ENCODE measurements at places on chromosomes 4 and X.

DNA sequence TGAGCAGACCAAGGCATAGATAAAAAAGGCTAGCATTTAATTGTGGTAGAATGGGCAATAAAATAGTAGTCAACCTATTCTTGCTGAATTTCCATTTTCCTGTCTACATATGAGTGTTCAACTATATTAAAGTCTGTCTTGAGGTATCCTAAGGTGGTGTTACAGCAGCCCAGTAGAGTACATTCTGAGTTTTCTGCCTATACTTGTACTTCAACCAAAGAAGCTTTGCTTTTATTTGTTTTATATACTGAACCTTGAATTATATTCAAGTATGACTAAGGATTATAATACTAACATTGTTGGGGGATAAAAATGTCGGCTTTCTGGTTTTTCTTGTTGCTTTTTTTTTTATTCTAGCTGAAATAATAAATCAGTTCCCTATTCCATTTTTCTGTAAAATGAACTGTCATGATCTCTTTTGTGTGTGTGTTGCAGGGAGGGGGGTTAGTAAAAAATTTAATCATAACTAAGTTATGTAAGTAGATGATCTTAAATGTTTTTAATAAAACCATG, 106.7 kb downstream of the PDLIM5 start:
- DNase-seq, result no peak

DNA sequence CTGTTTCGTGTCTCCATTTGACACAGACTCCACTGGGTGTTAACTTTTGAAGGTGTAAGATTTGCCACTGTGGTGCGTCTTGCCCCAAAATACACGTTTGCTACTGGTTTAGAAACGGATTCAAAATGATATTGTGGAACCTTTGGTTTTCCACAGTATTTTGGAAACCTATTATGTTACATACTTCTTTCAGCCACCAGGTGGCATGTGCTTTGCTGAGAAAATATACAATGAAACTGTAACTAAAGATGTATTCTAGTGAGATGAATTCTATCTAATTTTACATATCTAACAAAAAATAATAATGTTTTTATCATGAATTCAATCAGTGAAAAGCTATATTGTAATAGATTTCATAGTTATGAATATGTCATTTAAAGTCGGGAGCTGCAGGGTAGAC, 28.4 kb upstream of the SLITRK4 start:
- no peak for DNase-seq

- DNase-seq, result no peak
These were observed 283.9 kb downstream of the SMARCA1 start for GRCh38 chrX:129239371-129239770.

DNA sequence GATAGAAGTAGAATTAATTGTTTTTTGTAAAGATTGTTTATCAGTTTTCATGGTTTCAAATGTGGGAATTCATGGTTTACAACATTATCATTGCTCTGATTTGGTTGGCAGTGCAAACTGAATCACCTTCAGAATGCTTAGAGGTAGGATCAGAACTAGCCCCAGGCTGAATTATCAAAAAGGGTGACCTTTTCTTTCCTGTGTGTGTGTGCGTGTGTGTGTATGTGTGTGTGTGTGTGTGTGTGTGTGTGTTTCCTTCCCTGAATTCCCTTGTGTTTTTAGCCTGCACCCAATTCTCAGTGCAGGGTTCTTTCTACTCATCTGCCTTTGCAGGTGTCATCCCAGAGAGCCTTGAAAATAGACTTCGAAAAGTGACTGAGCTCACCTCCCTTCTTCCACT, 125.0 kb downstream of the BMPR1B start:
- no peak for DNase-seq

DNA sequence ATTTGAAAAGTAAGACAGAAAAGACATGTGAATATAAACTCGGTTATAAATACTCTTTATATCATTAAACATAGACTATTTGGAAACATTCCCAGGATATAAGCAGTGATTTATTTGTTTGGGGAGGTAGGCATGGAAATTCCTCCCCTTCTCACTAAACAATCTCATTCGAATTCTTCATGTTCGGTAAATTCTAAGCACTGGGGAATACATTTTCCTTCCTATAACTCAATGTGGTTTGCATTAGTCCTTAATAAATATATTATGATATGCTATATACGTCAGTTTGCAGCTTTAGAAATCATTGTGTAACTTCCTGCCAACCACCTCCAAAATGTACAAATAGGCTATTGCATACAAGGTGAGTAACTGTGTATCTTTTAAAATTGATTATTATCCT, 99.6 kb downstream of the UGT8 start:
- no peak for DNase-seq

DNA sequence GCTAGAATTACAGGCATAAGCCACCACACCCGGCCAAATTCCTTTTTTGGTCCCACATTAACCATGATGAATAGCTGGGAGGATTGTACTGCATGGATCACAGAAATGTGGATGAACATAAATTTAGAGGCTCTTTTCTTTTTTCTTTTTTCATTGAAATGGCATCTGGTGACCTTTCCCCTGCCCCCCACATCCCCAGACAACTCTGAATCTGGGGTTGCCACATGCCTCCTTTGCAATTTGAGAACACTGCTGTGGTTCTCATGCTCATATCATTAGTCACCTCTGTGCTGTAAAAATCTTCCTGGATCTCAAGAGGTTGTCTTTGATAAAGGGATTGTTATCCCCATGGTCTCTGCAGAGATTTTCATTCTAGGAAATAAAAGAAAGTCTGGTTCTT, 22.8 kb upstream of the FMR1NB start:
- no peak for DNase-seq

GRCh38 chr4:48756689-48757220, 23.3 kb downstream of the FRYL start:
- no peak for DNase-seq

- DNase-seq, result no peak
These were observed 733 bp upstream of the NAA15 start for GRCh38 chr4:139300431-139301112.

- no peak for DNase-seq
These were observed 38.8 kb upstream of the IGFBP7 start for GRCh38 chr4:57148831-57149505.

GRCh38 chrX:42017971-42018370, 94.6 kb upstream of the CASK start:
- no peak for DNase-seq

DNA sequence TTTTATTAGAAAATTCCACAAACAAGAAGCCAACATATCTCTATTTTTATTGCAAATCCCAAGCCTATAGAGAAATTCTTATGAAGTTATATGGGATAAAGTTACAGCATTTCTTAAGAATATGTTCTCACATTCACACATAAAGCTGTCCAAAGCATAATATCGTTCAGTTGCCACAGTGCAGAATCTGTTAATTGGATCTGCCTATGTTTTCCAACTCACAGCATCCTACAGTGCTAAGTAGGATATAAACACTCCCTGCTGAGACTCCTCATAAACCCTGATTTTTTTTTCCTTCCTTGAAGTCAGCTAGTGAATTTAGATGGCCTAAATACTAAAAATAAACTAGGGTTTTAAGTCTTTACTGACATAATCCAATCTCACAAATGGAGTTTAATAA, 307.9 kb downstream of the PDGFC start:
- no peak for DNase-seq

DNA sequence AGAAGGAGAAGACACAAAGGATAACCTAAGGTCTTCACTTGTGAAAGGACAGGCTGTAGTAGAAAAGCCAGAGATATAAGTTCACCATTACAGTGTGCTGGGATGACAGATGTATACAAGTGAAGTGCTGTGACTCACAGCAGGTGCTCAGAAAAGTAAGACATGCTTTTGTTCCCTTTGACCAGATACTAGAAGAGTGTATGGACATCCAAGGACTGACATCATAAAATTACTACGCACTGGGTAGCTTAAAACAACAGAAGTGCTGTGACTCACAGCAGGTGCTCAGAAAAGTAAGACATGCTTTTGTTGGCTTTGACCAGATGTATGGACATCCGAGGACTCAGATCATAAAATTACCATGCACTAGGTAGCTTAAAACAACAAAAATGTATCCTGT, 61.6 kb upstream of the BTC start:
- no peak for DNase-seq

DNA sequence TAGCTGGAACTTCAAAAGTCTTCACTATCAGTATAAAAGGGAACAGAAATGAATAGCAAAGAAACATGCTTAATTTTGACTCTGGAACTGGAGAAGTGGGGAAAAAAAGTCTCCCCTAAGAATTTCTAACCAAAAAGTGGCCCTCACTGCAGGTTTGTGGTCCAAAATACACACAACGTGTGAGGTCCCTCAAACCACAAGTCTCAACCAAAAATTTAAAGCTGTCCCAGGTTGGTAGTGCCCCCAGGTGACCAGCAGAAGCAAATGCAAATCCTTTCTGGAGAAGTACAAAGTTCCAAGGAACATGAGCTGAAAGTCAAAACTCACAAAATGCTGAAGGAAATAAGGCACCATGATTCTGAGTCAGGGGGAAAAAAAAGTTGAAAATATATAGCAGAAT, 23.6 kb upstream of the VAMP7 start:
- DNase-seq, result no peak

GRCh38 chrX:44802613-44803012, 41.2 kb upstream of the DUSP21 start:
- no peak for DNase-seq

- DNase-seq, result no peak
These were observed 16.0 kb upstream of the HPGD start for GRCh38 chr4:174538123-174538875.

DNA sequence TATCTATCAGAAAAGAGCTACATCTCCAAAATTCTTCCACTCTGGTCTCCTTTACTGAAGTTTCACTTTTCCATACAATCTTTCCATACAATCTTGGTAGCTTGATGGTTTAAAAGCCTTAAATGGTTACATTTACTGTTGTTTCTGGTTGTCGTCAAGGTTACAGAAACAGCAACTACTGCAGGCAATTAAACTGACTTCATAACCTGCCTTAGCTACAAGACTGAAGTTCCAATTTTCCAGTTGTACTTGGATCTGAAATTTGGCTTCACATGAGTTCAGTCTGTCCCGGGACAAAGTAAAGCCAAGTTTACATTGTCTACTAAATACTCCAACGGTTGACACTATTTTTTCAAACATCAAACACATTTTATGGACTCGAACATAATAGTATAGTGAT, 326.4 kb downstream of the ANKRD50 start:
- DNase-seq, result no peak

DNA sequence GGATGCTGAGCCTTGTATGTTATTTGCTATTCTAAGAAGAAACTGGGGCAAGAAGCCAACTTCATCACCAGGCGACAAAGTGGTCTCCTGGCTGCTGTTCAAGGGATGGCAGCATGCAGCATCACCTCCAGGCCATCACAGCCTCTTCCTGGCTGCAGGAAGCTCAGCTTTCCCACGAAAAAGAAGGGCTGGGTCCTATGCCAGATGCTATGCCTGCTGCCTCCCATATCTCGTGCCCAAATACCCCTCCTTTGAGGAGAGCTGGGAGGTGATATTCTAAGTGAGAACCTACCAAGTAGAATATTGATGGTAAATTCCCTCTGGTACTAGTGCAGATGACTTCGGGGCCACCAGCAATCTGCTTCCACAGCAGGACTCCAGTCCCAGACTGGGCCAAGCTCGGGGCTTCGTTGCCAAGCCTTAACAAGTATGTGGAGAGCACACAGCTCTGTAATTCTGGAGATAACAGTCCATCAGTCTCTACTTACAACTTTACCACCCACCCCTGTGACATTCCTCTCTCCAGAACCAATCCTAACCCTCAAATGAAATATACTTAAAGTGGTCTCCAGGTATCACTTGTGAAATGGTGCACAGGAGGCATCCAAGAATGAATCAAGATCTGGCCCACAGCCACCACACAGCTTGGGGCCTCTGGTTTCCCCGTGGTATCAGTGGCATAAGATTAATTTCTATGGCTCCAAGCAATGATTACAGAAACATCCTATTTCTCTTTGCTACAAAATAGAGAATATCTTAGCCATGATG, 149.3 kb downstream of the PALLD start:
- no peak for DNase-seq

DNA sequence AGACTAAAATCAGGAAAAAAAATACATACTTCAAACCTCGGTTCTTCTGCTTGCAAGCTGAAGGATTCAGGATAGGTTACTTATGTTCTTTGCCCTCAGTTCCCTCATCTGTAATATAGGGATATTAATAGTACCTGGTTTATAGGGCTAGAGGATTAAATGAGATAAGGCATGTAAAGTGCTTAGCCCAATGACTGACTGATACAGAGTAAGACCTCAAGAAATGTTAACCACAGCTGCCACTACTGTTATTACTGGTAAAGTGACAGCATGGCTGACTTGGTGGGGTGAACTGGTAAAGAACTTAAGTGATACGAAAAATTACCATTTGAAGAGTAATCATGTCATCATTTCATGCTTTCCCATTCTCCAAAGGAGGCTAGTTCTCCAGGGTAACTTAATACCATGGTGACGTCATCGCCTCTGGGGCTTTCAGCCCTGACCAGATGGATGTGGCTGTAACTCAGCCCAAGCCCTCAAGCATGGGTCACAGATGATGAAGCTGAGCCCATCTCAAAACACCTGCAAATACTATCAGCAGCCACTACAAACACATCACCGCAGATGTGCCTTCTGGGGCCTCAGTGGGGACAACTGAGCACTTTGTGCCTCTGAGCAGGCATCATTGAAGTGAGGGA, 44.5 kb upstream of the SCML1 start:
- no peak for DNase-seq

- no peak for DNase-seq
These were observed 165.5 kb downstream of the CPEB2 start for GRCh38 chr4:15167743-15168142.

DNA sequence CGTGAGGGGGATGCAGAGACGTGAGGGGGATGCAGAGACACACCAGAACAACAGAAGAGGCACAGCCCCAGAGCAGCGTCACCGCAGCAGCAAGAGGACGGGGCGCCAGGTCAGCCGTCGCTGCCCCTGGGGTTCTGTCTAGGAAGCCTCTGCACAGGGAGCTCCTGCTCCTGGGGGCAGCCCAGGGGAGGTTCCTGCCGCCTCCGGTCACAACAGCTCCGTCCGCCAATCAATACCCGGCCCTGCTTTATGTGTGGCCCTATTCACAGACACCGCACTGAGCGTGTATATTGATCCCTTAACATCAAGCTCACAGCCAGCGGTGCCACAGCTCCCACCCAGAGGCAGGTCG, 69.6 kb downstream of the FAM53A start:
- no peak for DNase-seq

DNA sequence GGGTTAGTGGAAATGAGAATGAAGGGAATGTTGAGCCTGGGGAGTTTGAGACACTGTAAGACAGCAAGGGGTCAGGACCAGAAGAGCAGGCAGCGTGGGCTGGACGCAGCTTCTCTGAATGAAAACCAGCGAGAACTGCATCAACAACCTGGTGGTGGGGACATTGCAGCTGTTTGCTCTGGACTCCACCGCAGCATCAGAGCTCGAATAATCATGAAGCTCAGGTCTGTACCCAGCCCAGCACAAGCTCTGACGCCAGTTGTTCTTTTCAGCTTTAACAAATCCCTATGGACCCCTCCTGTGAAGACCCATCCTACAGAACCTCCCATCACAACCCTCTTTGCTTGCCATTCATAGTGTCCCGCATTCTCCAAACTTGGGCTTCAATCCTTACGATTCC, 106.8 kb upstream of the PNPLA4 start:
- no peak for DNase-seq

GRCh38 chr4:86991994-86992393, 57.2 kb downstream of the AFF1 start:
- no peak for DNase-seq

- no peak for DNase-seq
These were observed 424.5 kb upstream of the CTSO start for GRCh38 chr4:156378033-156378665.

- no peak for DNase-seq
These were observed 857.9 kb upstream of the HTR2C start for GRCh38 chrX:113726009-113726408.

GRCh38 chr4:83558059-83558653, 22.2 kb downstream of the GPAT3 start:
- no peak for DNase-seq

Data from stimulated activated CD8-positive, alpha-beta memory T cell treated with anti-CD3 and anti-CD28 coated beads, Interleukin-7, amount 100 ng/mL, for 4 hours (primary cell).